ENCODE measurements at places on chromosomes 4 and X.
A peak's percentile ranks its signal among the peaks of the same experiment; 100 is the strongest.

- no peak for DNase-seq
Measured at GRCh38 chr4:113641025-113641431, 120.5 kb downstream of the CAMK2D start.

DNA sequence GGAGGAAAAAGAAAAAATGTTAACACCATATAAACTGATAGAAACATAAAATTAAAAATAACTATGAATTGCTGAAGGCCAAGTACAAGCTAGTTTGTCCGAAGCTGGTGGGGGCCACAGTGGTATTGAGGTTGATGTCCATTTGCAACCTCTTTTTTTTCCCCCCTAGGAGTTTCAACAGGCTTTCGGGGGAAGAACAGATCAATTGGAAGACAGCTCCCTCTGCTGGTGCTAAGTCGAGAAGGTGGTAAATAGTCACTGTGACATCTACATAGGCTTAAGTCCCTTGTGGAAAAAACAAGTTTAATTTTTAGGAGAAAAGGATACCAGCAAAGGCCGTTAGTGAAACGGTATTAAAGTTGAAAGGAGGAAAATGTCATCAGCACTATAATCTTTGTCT is 115.7 kb upstream of the ZXDA start:
- no peak for DNase-seq

DNA sequence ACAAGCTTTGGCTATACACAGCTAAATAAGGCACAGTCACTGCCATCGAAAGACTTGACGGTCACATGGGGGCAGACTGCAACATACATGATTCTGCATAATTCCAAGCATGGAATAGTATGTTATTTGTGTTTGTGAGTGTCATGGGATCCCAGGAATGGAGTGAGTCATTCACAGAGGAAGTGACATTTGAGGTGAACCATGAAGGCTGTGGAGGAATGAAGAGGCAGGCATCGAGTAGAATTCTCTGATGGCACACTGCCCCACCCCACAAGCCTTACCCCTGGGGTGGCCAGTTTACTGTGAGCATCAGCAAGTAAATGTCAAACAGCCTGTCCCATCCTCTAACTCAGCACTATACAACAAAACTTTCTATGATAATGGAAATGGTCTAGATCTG is 619.7 kb downstream of the MID1IP1 start:
- no peak for DNase-seq

DNA sequence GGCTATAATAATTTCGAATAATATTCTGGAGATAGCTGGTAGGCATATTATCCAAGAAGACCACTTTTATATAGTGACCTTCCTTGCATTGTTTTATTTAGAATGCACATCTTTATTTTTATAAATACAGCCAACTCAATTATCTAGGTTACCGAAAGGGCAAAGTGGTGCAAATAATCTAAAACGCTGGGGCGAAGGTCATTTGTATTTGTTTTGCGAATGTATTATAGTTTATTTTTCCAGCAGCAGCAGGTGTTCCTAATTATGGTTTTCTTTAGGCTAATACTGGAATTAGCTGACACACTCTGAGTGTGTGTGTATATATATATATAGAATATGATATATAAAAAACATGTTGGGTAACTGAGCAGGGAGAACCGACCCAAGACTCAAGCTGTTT is 48.1 kb upstream of the RAP2C start:
- DNase-seq: no peak

DNA sequence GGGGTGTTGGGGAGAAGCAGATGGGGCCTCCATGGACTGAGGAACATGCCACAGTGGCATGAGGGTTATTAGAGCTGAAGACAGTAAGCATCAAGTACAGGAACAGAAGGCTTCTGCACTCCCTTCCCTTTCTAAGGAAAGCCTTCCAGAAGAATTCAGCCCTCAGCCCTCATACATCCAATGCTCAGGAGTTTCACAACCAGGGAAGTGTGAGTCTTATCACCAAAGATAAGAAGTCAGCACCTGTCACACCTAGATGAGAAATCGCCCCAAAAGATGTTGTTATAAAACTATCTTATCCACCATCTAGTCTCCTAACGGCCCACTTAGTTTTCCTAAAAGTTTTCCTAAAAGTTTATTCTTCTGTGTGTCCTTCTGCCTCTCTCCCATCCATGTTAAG is 78.0 kb upstream of the STS start:
- peak; percentile 49 for DNase-seq

DNA sequence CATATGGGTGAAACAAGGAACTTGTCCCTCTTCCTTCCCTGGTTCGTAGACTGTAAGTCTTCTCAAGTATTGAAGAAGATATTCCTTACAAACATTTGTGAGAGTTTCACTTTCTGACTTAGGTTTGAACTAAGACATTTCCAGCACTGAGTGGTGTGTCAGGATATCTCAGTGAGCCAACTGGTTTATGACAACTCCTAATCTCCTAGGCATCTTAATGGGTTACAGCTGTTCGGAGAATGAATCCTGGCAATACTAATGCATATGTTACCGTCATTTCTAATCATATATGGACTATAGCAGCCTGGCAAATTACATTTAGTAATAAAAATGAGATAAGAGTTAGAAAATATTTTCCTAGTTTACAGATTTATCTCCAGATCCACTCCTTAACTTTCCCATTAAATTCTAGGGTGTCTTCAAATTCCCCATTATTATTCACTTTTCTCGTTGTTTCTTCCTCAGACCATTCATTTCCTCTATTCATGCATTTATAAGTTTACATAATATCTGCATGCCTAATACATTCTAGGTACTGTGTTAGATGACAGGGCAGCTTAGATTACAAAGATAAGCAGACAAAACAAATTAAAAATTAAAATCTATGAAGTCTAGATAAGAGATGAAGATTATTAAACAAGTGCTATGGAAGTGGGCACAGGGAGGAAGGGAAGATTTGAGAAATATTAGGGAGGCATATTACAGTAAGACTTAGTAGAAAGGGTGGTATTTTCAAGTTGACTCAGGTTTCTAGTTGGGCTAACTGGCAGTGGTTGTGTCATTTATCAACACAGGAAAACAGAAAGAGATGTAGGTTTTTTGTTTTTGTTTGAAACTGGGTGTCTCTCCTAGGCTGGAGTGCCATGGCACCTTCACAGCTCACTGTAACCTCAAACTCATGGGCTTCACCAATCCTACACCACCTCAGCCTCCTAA is 173.9 kb downstream of the WDFY3 start:
- no peak for DNase-seq

DNA sequence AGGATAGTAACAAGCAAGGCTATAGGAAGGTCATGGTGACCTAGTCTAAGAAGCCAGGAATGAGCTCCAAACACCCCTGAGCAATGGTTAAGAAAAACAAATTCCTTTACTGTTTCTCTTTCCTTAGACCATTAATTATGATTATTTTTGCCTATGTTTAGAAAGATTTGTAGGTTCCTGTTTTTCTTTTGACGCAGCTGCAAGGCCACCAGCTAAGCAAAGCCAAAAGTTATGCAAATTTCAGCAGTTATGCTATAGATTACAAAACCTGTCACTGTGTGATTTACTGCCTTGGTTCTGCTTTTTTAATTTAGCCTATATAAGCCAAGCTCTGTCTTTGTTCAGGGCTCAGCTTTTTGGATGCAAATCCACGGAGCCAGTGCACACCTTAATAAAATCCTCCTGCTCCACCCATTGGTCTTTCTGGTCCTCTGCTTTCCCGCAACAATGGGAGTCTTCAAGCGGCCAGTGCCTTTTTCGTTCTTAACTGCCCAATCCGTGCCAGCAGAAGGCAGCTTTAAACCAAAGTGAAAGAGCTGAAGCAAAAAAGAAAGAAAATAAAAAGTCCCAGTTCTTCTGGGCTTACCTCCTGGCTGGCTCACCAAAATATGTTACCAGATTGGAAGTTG is 1.4 kb upstream of the CEP135 start:
- no peak for DNase-seq

- DNase-seq: no peak
Measured at GRCh38 chr4:186485561-186486062, 69.8 kb downstream of the MTNR1A start.

DNA sequence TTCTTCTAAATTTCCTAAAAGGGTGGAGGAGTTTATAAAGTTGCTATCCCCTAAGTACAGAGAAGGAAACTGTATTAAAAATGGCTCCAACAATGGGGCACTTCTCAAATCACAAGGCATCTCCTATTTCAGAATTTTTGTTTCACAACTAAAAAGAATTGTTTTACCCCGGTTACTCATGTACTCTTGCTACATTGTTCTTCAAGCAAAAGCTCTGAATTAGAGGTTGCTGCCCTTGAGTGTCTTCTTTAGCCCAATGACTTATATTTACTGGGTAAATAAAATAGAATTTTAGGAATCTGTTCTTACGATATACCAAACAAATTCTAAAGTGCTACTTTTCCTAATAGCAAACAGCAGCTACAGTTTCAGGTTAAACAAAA is 67.5 kb downstream of the PPEF2 start:
- no peak for DNase-seq

GRCh38 chr4:183100827-183101226 is 1.8 kb downstream of the WWC2 start:
- DNase-seq: no peak

DNA sequence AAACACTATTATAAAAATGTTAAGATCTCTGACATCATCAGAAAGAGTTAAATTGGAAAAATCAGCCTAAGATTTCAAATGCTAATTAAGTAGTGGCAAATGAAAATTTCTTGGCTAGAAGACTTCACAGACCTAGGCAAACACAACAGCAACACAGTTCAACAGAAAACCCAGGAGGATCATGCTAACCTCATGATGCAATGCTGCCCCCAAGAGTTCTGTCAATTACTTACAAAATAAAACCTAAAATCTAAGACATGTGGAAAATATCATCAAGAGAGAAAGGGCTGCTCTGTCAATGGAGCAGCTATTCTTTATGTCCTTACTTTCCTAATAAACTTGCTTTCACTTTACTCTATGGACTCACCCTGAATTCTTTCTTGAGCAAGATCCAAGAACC is 21.0 kb downstream of the S100G start:
- DNase-seq: no peak

DNA sequence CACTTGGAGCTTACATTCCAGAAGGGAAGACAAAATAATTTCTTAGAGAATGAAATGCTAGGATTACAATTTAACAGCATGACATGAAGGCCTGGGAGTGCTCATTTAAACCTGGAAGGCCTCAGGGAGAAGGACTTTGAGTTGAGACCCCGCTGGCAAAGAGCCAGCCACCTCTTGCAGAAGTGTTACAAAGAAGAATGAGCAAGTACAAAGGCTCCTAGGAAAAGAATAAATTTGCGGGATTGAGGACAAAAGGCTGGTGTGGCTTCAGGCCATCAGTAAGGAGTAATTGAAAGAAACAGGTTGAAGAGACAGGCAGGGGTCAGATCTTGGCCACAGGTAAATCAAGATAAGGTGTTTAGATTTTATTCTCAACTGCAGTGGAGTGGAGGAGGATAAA is 3.1 kb upstream of the ELOVL6 start:
- no peak for DNase-seq

- no peak for DNase-seq
Measured at GRCh38 chr4:79467246-79467932, 59.4 kb upstream of the GK2 start.

- no peak for DNase-seq
Measured at GRCh38 chr4:95869961-95870500, 30.1 kb downstream of the PDHA2 start.

- DNase-seq: no peak
Measured at GRCh38 chrX:20463296-20464075, 196.8 kb upstream of the RPS6KA3 start.

- DNase-seq: no peak
Measured at GRCh38 chr4:98606894-98607293, 51.5 kb downstream of the TSPAN5 start.

DNA sequence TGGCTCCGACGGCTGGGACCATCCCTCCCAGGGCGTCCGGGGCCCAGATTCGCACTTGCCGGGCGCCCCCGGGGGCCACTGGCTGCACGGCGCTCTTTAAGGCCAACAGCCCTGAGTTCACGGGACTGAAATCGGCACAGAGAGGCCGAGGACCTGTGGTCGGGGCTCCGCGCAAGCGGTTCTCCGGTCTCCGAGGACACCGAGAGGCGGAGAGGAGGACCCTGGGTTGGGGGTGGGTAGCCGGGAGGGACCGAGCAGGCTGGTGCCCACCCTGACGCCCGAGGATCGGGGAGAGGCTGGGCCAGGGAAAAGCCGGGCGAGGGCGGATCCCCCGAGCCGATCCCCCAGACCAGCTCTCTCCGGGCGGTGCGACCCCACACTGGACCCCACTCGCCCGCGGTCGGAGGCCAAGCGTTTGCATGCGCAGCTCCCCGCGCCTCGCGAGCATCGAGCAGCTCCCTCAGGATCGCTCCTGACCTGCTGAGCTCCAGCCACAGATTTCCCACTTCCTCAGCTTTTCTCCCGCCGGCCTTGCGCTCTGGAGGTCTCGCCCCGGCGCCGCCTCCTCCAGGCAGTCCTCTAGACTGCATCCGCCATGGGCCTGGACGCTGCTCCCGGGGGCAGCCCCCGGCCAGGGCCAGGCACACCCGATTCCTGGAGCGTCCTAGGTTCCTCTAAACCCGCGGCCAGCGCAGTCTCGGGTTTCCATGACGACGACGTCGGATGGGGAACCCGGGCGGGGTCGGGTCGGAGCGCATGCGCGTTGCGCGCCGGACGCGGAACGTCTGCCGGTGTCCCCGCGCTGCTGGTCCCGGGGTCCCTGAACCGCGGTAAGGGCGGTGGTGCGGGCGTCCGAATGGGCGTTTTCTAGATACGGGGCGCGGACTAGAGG is 17.6 kb upstream of the NAT8L start:
- DNase-seq: no peak

DNA sequence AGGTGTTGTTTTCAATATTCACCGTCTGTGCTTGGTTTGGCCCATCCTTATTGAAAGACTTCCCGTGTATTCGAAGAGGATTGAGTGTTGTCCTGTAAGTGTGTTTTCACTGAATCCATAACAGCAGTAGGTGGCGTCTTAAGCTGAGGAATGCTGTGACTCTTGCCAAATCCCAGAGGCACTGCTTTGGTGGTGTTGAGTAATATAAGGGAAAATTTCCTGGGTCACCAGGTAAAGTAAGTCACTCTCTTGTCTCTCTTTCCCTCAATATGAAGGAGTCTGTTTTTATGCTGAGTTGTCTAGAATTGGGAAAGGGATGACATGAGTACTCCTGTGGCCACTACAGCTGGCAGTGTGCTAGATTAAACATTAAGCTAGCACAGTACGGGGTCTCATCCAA is 146.7 kb upstream of the ZXDB start:
- DNase-seq: no peak

- DNase-seq: no peak
Measured at GRCh38 chr4:15149839-15150592, 147.7 kb downstream of the CPEB2 start.

GRCh38 chrX:130393451-130394074 is 8.1 kb upstream of the GPR119 start:
- no peak for DNase-seq

- DNase-seq: no peak
Measured at GRCh38 chrX:46180258-46180687, 364.9 kb downstream of the ZNF674 start.

DNA sequence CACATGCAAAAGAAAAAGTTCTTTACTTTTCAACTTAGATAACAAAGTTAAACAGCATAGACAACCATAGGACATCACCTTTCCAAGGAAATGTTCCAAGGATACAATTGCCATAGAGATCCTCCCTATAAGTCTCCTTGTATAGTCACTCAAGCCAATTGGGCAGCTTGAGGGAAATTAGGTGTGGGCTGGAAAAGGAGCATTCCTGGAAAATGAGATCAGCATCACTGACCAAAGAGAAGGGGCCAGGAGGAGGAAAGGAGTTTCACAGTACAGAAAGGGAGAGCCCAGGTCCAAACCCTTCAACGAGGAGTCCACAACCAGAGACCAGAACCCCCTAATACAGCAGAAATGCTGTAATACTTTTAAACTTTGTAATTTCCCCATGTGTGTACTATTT is 91.5 kb upstream of the PPARGC1A start:
- DNase-seq: no peak

All from vagina (tissue), 2 donors.